Renal cortex interstitium (tissue), 15 donors: ENCODE measurements at places on chromosomes 11 and 22.

GRCh38 chr11:68940651-68941323 lies 37.1 kb downstream of the IGHMBP2 start:
- no peak for DNase-seq

DNA sequence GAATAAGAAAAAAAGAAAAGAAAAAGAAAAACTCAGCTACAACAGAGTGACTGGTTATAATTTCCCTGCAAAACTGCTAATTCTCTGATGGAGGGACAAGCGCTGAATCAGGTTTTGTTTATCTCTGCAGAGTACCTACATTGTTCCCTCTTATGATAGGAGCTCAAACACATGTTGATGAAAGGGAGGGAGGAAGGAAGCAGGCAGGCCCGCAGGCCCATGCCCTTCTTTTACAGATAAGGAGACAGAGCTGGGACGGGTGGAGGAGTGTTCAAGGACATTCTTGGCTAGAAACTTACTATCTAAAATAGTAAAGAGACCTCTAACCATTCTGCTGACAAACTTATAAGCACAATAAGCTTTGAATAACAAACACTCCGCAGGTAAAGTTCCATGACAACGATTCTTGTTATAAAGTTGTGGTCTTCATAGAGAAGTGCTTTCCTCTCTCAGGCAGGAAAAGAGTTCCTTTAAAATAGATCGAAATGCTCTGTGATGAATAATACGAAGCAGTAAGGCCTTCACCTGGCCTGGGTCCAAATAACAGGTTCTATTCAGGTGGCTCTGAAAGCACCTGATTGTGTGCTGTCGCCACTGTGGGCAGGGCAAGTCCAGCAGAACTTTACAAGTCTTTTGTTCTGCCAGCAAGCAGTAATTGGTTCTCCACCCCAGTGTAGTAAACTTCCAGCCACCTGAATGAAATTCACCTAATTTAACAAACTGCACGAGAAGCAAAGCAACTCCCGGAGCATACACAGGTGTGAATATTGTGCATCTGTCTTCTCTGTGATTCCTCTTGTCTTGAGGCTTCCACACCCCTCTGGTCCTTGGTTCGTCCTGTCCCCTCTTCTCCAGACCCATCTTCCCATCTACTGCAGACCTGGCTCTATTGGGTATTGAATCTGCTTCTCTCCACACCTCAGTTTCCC lies 15.3 kb upstream of the MICAL2 start:
- no peak for DNase-seq

- DNase-seq: no peak
Measured at GRCh38 chr11:35141071-35141470, 2.1 kb downstream of the CD44 start.

GRCh38 chr11:131465746-131466145 lies 95.3 kb downstream of the NTM start:
- DNase-seq: no peak

DNA sequence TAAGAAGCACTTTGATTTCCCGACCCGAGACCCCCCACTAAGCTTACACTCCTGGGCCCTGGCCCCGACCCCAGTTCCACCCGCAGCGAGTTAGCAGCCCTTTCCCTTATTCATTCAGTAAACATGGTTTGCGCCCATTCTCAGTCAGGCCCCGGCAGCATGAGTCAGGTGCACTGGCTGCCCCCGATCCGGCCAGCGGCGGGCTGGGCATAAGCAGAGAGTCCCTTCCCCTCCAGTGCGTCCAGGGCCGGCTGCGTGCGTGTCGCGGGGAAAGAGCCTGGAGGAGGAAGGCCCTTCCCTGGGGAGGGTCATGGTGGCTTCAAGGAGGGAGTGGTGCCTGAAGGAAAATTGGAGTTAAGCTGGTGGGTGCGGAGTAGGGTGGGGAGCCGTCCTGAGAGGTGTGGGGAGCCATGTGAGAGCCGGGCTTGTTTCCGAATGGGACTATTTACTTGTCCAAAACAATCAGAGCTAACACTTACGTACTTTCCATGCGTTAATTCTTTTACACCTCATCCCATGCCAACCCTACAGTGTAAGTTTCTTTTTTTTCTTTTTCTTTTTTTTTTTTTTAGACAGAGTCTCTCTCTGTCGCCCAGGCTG lies 657 bp downstream of the IGHMBP2 start:
- no peak for DNase-seq

DNA sequence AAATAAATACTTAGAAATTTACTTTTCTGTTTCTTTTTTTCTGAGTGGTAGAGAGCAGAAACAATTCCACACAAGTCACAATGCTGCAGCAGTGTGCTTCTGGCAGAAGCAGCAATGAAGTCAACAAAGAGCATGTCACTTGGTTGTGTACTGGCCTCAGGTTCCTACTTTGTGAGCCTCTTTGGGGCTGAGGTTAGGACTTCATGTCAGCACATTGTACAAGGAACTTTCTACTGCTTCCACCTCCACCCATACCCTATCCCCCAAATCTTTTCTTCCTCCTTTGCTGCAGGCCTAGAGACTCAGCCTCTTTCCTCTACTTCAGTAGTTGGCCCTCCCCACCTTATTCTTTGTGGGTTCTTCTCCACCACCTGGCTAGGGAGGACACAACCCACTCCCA lies 252.7 kb upstream of the PITPNB start:
- no peak for DNase-seq

GRCh38 chr11:17687946-17688670 lies 31.3 kb upstream of the MYOD1 start:
- DNase-seq: no peak

DNA sequence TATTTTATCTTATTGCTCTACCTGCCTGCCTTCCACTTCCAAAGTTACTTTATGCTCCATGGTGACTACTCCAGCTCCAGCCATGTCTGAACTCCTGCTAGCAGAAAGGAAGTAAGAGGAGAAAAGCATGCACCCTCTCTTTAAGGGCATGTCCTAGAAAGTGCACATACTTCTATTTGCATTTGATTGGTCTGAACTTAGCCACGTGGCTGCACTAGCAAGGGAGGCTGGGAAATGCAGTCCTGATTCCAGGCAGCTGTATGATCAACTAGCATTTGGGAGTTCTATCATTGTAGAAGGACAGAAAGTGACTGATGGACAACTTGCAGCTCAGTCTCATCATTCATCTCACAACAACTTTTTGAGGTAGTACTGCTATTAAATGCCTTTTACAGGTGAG lies 515.7 kb downstream of the BUD13 start:
- DNase-seq: no peak
